ENCODE measurements at places on chromosomes 2 and 18.

DNA sequence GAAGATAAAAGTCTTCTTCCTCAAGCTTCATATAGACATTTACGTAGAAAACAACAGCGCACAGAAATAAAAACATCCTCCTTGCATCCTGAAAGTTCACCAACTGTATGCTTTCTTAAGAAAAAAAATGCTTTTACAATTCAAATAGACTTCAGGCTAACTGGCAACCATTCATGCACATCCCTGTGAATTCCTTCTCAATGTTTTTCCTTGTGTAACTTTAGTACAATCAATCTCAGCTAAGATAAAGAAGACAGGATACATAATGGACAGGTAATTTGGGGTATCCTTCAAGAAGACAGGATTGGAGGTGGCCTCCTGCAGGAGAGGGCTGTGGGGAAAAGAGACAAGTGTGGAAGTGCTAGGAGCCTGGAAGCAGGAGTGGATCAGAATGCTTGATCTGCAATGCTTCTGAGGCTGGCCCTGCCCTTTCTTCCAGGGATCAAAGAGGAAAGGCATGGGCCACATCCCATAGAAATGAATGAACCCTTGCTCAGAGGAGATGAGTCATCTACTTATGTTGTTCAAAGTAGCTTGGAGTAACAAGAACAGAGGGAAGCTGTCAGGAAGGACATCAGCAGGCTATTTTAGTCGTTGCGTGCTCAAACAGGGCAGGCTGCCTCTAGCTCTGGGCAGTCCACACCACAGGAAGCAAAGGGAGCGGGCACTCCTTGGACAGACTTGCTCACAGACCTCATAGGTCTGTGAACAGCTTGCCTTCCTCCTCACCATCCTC is 126.6 kb downstream of the TMEM131 start:
- no peak for DNase-seq

DNA sequence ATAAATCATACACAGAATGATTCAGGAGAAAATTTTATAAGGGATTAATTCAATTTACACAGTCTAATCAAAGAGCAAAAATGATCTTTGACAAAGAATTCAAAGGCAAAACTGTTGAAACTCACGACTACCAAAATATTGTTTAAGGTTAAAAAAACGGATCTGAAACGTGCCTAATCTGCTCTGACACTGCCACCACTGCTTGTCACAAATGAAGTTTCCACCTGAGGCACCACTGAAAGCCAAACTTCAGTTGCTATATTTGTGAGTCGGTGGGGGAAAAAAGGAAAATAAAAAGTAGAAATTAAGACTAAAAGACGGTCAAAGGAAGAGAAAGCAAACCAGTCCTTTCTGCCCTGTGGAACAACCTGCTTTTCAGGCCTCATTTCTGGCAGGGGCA is 140.6 kb upstream of the DNMT3A start:
- DNase-seq: no peak

- DNase-seq: no peak
Measured at GRCh38 chr2:17413036-17413435, 105.2 kb downstream of the RAD51AP2 start.

DNA sequence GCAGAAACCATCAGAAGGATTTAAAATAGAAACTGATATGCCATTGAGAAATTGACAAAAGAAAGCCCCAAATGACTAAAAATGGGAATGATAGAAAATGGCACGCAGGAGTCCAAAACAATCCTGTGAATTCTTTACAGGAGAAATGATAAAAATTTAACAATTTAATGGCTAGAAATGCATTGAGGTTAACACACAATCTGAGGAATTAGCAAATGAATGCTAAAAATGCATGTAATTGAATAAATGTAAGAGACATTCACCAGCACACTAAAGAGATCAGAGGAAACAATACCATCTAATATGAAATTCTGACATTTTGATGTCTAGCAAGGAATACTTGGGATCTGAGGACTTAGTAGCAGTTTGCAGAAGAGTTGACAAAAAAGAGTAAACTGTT is 37.0 kb downstream of the MARCHF4 start:
- no peak for DNase-seq

- no peak for DNase-seq
Measured at GRCh38 chr2:236208019-236208926, 40.1 kb upstream of the GBX2 start.
